ENCODE measurements at places on chromosomes 6 and 20.

- no peak for DNase-seq
Measured at GRCh38 chr6:126396131-126396530, 56.2 kb downstream of the CENPW start.

DNA sequence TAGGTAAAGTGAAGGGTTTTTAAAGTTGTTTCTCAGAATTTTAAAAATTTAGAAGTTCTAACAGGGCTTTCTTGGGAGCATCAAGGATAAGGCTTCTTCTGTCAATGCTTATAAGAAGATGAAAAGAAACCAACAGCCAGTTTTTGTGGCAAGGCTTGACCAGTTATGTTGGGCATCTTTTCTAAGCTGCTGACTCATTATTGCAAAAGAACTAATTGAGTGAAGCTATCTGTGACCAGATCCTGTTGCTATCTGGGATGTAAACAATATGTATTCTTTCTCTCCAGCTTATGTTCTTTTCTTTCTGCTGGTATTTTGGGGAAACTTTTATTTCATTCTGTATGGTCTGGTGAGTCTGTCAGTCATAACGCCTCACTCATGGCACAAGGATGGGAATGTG lies 643.8 kb downstream of the HDGFL1 start:
- no peak for DNase-seq

- DNase-seq, result no peak
Measured at GRCh38 chr20:45867819-45868176, 10.4 kb downstream of the ZSWIM3 start.

DNA sequence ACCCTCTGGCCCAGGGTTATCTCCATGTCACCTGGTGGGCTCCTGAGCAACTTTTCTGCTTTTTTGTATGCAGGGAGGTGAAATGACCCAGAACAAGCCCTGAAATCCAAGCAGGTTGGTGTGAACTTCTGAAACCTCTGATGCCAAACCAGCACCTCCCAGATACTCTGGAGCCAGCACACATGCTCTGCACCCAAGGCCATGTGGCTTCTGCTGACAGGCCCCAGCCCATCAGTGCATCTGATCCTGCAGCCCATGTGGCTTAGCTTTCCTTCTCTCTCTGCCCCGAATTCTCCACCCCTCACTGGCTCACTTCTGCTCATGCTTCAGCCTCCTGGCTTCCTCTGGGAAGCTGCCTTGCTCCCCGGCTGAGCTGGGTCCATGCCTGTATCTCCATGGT lies 59.3 kb upstream of the RPS6KA2 start:
- DNase-seq, result no peak

GRCh38 chr6:126110512-126111270 lies 124.4 kb downstream of the TRMT11 start:
- DNase-seq, result no peak

- no peak for DNase-seq
Measured at GRCh38 chr6:158686791-158687381, 37.0 kb downstream of the SYTL3 start.

DNA sequence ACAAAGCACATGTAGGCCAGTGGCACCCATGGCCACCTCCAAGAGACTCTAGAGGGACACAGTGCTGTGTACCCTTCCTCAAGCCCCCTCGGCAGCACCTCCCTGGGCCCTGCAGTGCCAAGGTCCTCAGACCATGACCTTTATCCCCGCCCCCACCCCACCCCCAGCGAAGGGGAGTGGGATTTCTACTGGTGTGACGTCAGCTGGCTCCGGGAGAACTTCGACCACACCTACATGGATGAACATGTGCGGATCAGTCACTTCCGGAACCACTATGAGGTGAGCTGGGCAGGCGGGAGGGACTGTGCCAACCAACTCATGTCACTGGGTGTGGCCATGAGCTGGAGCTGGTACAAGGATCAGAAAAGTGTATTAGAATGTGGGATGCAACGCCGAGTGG lies 38.0 kb downstream of the TTLL9 start:
- DNase-seq, result no peak

DNA sequence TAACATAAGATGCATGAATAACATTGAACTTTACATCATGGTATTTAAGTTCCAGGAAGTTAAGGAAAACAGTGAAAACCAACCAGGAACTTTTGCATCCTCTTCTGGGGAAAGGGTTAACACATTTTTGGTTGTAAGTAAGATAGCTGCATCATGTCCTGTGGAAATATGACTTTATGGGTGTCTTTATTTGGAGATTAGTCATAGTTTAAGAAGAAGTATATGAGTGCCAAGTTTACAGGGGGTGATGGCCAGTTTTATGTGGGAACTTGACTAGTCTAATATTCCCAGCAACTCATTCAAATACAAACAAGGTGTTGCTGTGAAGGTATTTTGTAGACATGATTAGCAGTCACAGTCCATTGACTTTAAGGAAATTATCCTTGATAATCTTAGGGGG lies 78.0 kb downstream of the PDE10A start:
- DNase-seq, result no peak

- DNase-seq, result no peak
Measured at GRCh38 chr20:42204109-42204660, 586.0 kb upstream of the CHD6 start.

DNA sequence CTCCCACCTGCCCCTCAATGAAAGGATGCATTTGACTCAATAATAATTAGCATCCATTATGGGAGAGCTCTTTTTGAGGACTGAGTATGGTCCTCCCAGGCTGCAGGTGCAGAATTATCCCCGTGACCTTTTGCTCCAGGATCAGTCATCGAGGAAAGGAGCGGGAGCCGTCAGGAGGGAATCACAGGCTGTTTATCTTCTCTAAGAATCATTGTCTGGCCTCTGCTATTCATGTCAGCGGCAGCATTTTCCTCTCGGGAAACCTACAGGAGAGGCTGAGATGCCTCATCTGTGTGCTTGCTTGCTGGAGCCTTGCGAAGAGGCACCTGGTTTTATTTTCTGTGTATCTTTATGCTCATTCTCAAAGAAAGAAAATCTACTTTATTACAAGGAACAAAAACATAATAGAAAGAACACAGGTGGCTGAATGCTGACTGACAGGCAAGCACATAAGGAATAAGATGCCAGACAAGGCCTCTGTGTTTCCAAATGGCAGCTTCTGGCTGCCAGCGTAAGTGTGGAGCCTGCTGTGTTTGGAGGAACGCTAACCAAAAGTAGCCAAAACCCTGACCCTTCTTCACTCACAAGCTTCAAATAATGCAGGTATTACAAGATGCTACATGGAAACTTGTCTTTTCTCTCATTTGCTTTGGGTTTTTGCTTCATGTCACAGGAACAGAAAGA lies 539.1 kb upstream of the MARCKS start:
- DNase-seq, result no peak

DNA sequence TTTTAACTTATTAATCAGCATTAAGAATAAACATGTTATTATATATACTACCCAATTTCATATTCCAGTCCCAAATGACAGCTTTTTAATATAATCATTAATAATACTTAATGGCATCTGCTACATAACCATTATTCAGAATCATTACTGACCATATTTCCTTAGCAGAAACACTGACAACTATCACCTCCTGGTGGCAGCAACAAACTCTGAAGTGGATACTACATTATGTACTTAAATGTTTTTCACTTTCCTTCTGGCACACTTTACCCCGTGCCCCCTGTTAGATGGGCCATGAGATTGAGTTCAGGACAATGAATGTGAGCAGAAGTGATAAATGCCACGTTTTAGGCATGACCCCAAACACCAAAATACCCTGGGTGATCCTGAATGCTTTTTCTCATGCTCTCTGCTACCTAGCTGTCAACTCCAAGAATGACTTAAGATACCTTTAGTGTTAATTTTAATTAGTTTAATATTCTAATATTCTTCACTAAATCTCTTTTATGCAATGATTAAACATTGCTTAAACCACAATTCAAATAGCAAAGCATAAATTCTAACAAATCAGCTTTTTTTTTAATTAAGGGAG lies 77.1 kb downstream of the LMBRD1 start:
- DNase-seq, result no peak

- no peak for DNase-seq
Measured at GRCh38 chr20:38430679-38431325, 4.3 kb downstream of the SNHG17 start.

- DNase-seq, result no peak
Measured at GRCh38 chr20:11159728-11160127, 485.9 kb upstream of the JAG1 start.

- no peak for DNase-seq
Measured at GRCh38 chr20:25683050-25683449, 13.6 kb downstream of the ZNF337 start.

DNA sequence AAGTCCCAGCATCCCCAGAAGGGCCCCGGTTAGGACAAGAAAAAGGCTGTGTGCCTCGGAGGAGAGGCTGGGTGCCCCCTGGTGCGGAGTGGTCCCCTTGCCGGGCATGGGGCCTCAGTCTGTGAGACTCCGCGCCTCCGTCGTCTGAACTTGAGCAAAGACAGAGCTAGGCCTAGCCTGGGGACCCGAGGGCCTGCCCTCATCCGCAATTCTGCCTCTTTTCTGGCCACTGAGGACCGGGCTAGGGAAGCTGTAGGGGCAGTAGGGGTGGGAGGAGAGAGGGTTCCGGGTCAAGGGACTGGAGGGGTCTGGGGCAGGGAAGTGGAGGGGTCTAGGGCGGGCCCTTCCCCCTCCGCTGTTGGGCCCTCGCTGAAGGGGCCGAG lies 550 bp upstream of the HSPA12B start:
- no peak for DNase-seq
